ENCODE measurements at places on chromosomes 3 and 15.

DNA sequence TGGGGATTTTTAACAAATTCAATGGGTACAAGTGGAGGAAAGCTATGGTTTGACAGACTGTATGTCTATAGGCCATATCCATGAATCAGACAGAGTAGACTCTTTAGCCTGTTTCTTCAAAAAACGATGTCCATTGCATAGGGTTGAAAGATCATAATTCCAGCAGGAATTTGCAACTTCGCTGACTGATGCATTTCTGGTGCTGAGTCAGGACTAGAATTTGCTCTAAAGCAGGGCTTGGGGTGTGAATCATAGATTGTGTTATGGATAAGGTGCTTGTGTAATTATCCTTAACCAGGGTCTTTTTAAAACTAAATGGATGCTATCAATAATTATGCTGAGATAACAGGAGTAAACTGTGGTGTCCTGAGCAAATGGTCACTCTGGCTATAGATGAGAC, 200.4 kb upstream of the TBC1D5 start:
- no peak for DNase-seq

GRCh38 chr3:171194965-171195364, 168.4 kb upstream of the SLC2A2 start:
- no peak for DNase-seq

GRCh38 chr3:14358426-14359211, 43.8 kb upstream of the SLC6A6 start:
- DNase-seq, result no peak

- DNase-seq, result no peak
Observed at GRCh38 chr3:71599416-71599815, 15.9 kb upstream of the FOXP1 start.

GRCh38 chr15:68354923-68355322, 77.0 kb downstream of the ITGA11 start:
- DNase-seq, result no peak

GRCh38 chr3:17581421-17582080, 160.9 kb downstream of the TBC1D5 start:
- DNase-seq, result no peak

GRCh38 chr3:128971421-128972100, 22.3 kb downstream of the CFAP92 start:
- no peak for DNase-seq

GRCh38 chr3:46406788-46407611, at the start of the genes CCR5AS and CCRL2:
CCR5AS (minus strand) TSS chr3:46407066.
CCRL2 (plus strand) TSS chr3:46407259; CDS start chr3:46408080, 821 bp downstream.
- no peak for DNase-seq

Measured in activated naive CD4-positive, alpha-beta T cell (primary cell).